ENCODE measurements at places on chromosomes 6 and 20.

GRCh38 chr20:62051546-62052255 lies 14.0 kb downstream of the TAF4 start:
- no peak for DNase-seq

- DNase-seq = no peak
Observed at GRCh38 chr20:22471156-22471836, 113.1 kb downstream of the FOXA2 start.

GRCh38 chr6:142898927-142899895 lies 45.8 kb downstream of the HIVEP2 start:
- no peak for DNase-seq

GRCh38 chr20:12014276-12014675 lies 96.6 kb downstream of the BTBD3 start:
- DNase-seq = no peak

DNA sequence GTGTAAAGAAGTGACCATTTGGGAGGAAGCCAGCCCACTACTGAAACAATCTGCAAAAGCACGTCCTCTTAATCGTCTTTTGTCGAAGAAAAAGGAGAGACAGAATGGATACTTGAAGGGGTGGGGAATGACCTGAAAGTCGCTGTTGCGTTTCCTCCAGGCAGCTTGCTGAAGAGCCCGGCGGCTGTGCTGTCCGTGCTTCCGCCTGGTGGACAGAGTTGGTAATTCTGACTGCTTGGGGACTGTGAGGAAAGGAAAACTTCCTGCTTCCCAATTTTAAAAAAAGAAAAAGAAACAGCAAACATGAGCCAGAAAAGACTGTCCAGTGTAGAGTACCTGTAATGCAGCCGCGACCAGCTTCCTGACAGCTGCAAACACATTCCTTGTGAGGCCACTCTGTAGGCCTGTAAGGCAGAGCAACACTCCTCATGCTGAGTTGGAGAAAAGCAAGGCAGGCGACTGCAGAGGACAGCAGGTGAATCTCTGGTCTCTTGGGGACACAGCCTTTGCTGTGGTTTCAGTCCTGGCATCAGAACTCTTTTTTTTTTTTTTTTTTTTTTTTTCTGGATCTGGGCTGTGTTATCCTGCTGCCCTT lies 251.1 kb upstream of the TBX18 start:
- DNase-seq = peak; percentile 29

- DNase-seq = no peak
Observed at GRCh38 chr6:36506611-36507010, 40.7 kb downstream of the STK38 start.

DNA sequence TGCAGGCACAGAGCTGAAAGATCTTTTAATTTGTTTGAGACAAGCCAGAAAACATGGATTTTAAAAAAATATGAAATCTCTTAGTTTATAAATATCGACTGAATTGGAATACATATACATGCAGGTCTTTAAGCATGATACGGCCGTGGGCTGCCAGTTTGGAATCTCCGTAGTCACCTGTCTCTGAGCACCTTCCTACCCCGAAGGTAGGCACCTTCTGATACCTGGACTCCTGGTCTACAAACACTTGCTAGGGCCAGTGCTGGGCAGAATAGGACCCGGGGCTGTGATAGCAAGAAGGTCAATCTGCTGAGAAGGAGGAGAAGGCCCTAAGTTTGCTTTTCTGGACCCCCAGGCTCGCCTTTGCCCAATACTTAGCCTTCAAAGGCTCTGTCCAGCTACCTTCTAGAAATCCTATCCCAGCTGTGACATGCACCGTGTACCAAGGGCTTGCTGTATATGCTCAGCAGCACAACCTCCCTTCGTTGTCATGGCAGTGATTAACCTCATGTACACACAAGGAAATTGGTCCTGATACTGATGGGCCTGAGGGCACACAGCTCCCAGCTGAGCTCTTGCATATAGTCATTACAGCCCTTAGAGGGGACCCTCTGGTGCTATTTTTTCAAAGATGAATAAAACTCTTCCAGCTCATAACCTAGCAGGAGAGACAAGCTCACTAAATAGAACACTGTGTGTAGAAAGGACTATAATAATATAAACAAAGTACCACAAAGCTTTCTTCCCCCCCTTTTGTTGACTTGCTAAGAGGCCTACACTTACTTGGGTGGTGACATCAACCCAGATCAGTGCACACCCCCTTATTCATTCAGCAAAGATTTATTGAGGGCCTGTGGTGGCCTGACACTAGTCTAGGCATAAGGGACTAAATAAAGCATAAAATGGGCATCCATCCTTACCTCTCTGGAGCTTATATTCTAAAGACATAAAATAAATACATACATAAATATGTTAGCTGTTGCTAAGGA lies 17.7 kb downstream of the SNPH start:
- DNase-seq = peak; percentile 46

DNA sequence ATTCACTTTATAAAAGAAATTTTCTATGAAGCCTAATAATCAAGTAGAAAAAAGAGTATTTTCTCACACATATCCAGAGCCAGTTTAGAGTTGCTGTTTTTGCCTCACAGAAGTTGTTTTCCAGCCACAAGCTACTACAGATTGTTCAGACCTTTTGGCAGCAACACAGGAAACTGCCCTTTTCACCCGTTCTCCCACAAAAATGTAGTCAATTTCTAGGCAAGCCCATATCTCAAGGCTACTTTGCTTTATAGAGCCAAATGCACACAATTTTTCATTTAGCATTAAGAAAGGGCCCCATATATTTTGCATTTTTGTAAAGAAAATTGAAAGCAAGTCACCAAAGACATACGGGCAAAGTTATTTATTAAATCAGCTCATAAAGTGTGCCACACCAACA lies 49.5 kb downstream of the EPB41L2 start:
- no peak for DNase-seq

GRCh38 chr6:31143148-31143547 lies 4.3 kb upstream of the PSORS1C2 start:
- DNase-seq = no peak

GRCh38 chr20:9501473-9501872 lies 12.9 kb upstream of the LAMP5 start:
- no peak for DNase-seq

DNA sequence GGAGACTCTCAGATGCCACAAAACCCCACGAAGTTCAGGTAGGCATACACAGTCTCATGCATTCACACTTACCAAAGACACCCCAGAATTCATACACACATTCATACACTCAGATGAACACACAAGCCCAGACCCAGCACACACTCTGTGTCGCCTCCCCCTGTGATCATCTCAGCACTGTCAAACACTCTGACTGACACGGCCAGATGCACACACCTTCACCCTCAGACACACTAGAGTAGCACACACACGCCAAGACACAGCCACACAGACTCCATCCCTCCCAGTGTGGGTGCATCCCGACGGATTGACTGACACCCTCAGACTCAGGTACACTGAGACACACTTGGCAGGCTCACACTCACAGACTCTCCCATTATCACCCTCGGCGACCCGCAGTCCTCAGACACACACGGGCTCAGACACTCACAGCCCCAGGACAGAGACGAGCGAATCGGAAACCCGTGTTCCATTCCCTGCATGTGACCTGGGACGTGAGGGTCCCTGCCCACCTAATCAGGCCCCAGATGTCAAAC lies 872 bp upstream of the RIMS4 start:
- DNase-seq = no peak

DNA sequence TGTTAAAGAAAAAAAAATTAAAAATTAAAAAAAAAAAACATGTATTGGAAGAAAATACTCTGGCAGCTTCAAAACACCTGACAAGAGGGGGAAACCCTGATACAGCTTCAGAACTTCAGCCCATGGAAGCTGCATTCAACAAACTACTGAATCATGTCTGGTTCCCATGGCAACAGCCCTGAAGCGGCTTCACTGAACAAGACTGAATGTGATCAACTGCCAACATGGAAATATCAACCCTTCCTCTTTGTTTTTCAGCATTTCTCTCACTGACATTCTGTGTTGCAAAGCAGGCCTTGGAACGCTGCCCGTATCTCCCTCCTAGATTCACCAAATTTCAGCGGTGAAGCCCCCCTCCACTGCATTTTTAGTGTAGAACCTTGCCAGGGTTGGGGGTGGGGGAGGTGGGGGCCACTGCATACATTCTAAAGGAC lies 91.3 kb upstream of the SHLD1 start:
- no peak for DNase-seq

DNA sequence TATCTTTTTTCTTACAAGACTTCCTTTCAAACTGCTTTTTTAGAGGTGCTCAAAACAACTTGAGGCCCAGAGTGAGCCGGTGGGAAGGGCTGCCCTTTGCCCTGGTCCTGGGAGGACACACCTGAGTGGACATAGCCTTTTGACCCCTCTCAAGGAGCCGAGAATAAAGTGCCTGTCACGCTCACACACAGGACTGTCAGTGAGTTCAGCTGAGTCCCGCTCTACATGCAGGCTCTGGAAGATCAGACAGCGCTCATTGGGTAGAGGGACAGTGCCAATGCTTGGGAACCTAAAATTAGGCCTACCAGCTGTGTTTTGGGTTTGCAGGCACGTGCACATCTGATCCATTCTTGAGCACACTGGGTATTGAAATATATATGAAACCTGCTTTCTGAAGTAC lies 387.8 kb downstream of the CD83 start:
- no peak for DNase-seq

- DNase-seq = no peak
Observed at GRCh38 chr6:52512199-52512598, 64.7 kb downstream of the TRAM2 start.
